Activated T-cell treated with anti-CD3 and anti-CD28 coated beads, Interleukin-2, amount 50 U/mL, for 72 hours (primary cell): ENCODE measurements at places on chromosomes 2 and 18. TPM values are rescaled to one million over a fixed set of nuclear protein-coding genes. Genes with fewer than 3 reads are reported as not detected.

CCDC148 gene
- total RNA-seq = 0.14 TPM

GAL3ST2 gene
- 0.53 TPM for total RNA-seq

- DNase-seq = no peak
Measured at GRCh38 chr2:7454592-7454991, 537.4 kb downstream of the RNF144A start.

DARS1 gene
- total RNA-seq = 224 TPM

DNA sequence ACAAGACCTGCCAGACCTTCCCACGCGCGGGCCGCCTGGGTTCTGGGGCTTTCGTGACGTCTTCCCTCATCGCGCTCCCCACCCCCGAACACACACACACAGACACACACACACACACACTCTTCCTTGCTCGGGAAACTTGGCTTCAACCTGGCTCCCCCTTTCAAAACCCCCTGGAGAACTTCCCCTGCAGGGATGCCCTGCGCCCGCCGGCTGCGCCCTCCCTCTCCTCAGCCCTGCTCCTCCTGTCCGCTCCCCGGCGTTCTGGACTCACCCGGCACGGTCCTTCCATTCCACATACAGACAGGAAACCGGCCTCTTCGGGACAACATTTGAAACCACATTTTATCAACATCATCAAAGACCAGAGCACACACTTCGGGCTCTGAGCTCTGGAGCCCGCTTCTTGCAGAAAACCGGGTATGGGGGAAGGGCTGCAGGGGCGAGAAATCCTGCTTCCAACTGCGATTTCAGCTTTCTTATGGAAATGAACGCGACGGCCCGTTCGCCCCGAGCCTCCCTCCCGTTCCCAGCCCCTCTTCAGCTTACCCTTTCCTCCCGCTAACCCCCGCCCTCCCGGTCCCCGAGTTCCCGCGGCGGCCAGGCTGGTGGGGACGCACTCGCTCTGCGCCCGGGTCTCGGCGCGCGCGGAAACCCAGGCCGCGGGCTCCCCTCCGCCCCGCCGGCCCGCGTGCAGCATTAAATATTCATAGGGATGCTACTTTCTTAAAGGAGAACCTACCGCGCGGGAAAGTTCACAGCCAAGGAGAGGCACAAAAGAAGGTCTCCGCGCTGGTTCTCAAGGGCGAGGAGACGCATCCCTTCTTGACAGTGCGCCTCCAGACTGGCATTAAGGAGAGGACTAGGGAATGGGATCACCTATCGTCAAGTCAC is 18.3 kb downstream of the POU3F3 start:
- DNase-seq = no peak

SNORC gene
- 4.0 TPM for total RNA-seq

DNA sequence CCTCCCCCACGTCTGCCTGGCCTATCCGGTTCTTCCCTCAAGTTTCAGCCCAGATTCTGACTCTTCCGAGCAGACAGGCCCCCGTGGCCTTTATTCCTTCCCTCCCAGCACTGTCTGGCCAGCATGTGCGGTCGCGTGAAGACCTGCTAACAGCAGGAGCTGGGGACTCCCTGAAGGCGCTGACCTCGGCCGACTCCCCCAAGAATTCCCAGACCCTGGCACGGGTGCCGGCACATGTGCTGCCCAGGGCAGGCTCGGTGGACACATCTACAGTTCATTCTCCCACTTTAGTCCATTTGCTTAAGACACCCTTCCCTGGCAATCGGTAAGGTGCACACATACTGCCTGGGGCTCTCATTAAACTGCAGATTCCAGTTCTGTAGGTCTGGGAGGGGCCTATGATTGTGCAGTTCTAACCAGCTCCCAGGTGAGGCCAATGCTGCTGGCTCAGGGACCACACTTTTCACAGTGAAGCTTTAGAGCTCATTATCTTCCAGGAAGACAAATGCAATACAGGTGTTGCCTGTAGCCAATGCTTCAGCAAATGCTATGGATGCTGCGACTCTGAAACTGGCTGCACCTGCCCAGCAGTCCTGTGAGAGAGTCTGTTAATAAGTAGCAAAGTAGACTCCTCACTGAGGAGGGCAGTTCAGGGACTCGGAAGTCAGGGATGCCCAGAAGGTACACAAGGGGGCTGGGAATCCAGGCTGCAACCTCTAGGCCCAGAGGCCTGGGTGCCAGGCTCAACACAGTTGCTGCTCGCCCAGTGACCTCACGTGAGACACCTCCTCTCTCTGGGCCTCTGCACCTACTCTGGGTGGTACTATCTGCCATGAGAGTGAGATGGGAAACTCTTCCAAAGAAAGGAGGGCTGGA is 45.4 kb upstream of the TAF1B start:
- no peak for DNase-seq

FBXO36 gene
- 2.1 TPM for total RNA-seq

DNA sequence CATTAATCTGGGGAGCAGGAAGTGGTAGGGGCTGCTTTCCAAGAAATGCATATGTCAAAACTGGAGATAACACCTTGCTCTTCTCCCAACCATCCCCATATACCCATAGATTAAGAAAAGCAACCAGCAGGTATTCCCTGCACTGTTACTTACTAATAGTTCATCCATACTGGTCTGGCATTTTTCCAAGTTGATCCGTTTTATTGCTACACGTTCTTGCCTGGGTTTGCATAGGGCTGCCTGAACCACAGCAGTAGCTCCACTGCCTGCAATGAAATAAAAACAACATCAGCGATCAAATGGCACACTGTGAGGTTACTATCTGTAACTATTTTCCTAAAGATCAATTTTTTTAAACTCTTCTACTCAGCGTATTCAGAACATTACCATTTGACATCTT is 65.6 kb downstream of the STK39 start:
- DNase-seq = no peak

DNA sequence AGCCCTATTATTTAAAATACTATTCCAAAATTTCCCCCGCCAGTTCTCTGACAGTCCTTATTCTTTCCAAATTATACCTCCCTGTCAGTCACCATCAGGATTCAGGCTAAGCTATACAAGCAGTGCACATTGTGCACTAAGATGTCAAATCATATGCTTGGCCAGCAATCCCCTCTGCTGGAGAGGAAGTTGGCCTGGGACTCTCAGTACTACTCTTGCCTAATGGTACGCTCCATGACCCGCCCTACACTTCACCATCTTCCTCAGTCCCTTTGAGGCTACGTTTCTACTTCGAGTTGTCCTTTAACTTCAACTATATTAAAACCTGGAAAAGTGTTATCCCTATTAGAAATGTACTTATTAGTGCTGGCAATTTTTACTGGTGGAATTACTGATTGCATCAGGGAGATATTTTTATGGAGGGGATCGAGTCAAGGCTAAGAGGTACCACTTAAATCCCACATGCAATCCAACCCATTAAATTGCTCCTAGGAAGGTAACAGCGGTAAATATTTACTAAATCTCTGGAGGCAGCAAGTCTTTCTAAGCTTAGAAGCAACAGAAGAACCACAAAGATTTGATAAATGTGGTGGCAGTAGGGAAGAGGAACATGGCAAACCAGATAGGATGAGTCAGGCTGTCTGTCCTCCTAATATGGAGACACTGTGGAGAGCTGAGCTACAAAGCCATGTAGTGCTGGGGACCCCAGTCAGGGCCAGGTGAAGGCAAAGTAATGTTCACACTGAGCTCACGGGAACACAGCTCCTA is 2.7 kb downstream of the USP40 start:
- no peak for DNase-seq

SCTR gene
- not detected for total RNA-seq

GRCh38 chr2:238336151-238336550 is 15.8 kb downstream of the TRAF3IP1 start:
- no peak for DNase-seq

LDLRAD4 gene
- total RNA-seq = 46.0 TPM

PSMD14 gene
- total RNA-seq = 69.8 TPM

GRCh38 chr18:5529471-5529870 is 14.3 kb downstream of the EPB41L3 start:
- DNase-seq = no peak

DNA sequence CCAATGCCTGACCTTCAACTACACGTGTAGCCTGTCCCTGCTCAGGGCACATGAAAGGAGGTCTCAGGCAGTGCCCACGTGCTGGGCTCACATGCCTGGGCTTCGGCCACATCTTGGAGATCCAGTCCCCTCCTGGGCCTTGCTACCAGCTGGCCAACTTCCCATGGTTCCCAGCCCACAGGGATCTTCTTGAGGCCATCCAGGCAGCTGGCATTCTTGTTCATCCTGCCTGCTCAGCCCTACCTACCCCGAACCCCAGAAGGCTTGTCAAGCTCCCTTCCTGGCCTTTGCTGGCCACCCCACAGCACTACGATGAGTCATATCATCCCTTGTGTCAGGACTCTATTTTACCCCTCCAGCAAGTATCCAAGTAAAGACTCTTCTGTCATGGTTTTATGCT is 97.1 kb downstream of the ZBTB7C start:
- DNase-seq = no peak

ZNF396 gene
- total RNA-seq = 3.8 TPM

- no peak for DNase-seq
Measured at GRCh38 chr2:60447943-60448342, 105.5 kb downstream of the BCL11A start.
